Small intestine (tissue), 16 donors: ENCODE measurements at places on chromosomes 3 and 15. TPM values are rescaled to one million over a fixed set of nuclear protein-coding genes. Genes with fewer than 3 reads are reported as not detected.

- no peak overlapping the region for H3K27ac ChIP-seq
- no peaks in the 10 kb centered on the region for H3K4me1 ChIP-seq
- no peaks in the 10 kb centered on the region for H3K36me3 ChIP-seq
- H3K4me3 ChIP-seq: no peak overlapping the region
- peak; percentile 42 for DNase-seq
These were observed 138.5 kb upstream of the HES1 start for GRCh38 chr3:193997228-193998122.

- no peak overlapping the region for H3K27ac ChIP-seq
- H3K36me3 ChIP-seq: no peaks in the 10 kb centered on the region
- no peak for DNase-seq
- H3K4me3 ChIP-seq: no peak overlapping the region
- H3K27me3 ChIP-seq: no peaks in the 10 kb centered on the region
These were observed 134.0 kb downstream of the PGPEP1L start for GRCh38 chr15:98873441-98874218.

DNA sequence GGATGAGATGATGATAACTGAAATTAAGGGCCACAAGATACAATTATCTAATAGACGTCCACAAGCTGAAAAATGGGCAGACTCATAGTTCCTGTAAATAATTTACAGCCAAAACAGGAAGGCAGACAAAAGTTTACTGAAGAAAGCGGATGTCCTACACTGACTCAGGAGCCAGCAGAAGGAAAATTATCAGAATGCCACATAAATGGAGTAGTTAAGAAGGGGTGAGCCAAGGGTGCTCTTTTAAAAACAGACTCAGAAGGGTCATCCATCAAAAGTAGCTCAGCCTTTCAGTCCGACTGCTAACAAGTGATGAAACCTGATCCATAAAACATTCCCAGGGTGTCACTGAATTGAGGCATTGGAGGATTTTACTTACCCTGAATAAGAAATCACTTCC is 39.8 kb downstream of the TUSC7 start:
- no peak for DNase-seq
- no peak overlapping the region for H3K27ac ChIP-seq
- no peak overlapping the region for H3K4me3 ChIP-seq
- no peaks in the 10 kb centered on the region for H3K36me3 ChIP-seq

CILP gene
- polyA plus RNA-seq: 0.81 TPM

DNA sequence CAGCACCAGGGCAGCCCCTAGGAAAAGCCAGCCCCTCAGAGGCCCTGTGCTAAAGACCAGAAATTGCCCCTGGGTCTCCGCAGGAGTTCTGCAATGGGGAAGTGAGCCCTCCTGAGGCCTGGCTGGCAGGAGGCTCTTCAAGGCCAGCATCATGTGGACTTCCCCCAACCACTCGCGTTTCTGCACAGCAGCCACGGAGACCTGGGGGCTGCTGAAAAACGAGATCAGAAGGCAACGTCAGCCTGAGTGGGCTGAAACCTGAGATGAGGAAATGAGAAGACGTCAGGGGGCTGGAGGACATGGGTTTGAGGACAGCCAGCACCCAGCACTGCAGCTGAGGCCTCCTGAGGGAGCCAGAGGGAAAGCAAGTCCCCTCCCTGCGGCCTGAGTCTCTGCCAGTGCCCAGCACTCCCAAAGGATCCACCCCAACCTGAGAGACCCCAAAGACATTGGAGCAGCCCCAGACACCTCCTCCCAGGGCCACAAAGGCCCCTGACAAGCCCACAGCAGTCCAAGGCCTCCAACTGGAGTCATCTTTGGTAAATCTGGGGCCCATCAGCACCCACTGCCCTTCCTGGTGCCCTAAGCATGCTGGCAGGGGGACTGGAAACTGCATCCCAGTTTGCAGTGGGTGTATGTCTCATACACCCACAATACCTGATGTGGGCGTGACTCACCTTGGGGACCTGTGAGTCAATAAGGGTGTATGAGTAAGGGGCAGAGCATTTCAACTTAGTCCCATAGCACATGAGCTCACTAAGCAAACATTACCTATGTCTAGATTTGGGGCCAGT is 29.2 kb upstream of the CYP11A1 start:
- DNase-seq: no peak
- H3K4me1 ChIP-seq: no peaks in the 10 kb centered on the region
- H3K4me3 ChIP-seq: no peak overlapping the region
- H3K36me3 ChIP-seq: no peaks in the 10 kb centered on the region
- H3K27ac ChIP-seq: no peak overlapping the region

DNA sequence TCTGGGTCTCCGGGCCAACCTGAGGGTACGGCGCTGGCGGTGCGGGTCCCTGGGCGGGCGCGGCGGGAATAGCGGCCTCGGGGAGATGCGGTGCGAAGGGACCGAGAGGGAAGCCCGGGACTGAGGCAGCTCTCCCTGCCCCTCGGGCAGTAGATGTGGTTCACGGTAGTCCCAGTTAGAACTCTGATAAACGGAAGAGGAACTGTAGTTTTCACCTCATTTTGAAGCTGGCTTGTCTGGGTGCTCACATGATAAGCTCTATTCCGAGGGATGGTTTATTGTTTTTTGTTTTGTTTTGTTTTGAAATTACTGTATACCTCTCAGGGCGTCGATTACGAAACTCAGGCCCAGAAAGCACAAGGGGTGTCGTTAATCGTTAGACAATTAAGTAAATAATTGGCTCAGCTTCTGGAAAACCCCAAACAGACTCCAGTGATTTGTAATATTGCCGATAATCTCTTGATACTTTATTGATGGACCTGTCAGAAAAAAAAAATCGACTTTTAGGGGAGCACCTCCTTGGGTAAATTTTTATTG is 413 bp downstream of the NUSAP1 start:
- DNase-seq: no peak
- H3K4me1 ChIP-seq: no peaks in the 10 kb centered on the region
- peak overlapping the region; percentile 85 for H3K27ac ChIP-seq
- H3K27me3 ChIP-seq: no peaks in the 10 kb centered on the region
- H3K36me3 ChIP-seq: peaks cover 6% of the 10 kb centered on the region

P2RY13 gene
- 0.63 TPM for polyA plus RNA-seq

- no peaks in the 10 kb centered on the region for H3K36me3 ChIP-seq
- no peak for DNase-seq
- no peaks in the 10 kb centered on the region for H3K4me1 ChIP-seq
- no peaks in the 10 kb centered on the region for H3K27me3 ChIP-seq
- no peak overlapping the region for H3K27ac ChIP-seq
These were observed 82.1 kb downstream of the LINGO1 start for GRCh38 chr15:77550301-77551251.

GRCh38 chr15:59354417-59355031 is 18.1 kb downstream of the MYO1E start:
- no peaks in the 10 kb centered on the region for H3K27me3 ChIP-seq
- H3K4me3 ChIP-seq: no peak overlapping the region
- peaks cover 4% of the 10 kb centered on the region for H3K4me1 ChIP-seq
- no peaks in the 10 kb centered on the region for H3K36me3 ChIP-seq
- DNase-seq: no peak

DNA sequence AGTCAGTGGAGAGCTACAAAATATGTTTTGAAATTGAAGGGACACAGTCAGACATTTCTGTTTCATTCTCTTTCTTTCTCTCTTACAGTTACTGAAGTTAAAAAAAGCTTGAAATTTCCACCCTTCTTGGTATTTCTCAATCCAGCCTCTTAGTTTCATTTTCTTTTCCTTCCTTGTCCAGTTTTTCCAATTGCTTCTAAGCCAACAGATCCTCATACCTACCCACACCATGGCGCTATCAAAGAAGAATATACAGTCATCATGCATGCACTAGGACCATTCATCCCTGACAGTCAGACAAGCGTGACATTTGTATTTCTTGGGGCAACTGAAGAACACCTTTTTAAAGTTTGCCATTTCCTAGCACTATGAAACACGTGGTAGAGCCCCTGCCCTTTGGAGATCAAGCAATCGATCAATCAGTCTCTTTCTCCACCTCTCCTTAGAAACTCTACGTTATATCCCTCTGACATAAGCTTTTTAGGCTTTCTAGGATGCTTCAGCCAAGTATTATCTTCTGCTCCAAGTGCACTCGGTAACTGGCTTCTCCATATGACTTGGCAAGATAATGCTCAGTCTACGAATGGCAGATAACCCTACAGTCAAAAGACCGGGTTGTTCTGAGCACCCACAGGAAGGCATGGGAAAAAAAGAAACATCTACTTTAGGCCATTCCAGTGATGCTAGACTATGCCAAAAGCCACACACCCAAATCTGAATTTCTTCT is 65.4 kb downstream of the FBN1 start:
- no peak for DNase-seq
- H3K27me3 ChIP-seq: no peaks in the 10 kb centered on the region
- no peaks in the 10 kb centered on the region for H3K4me1 ChIP-seq
- H3K27ac ChIP-seq: no peak overlapping the region
- H3K36me3 ChIP-seq: no peaks in the 10 kb centered on the region

GRCh38 chr15:65530318-65531111 is at the start of gene HACD3:
TSS of gene HACD3 (plus strand) at chr15:65530463. CDS start at chr15:65530632, 169 bp downstream.
- DNase-seq: peak; percentile 84
- H3K27ac ChIP-seq: peak within 1 kb of the TSS; percentile 85
- peak within 1 kb of the TSS; percentile 55 for H3K4me3 ChIP-seq
- H3K36me3 ChIP-seq: peaks cover under 1% of the 10 kb centered on the region
- H3K4me1 ChIP-seq: peaks cover 8% of the 10 kb centered on the region

SEMA6D gene
- 28.4 TPM for polyA plus RNA-seq

DNA sequence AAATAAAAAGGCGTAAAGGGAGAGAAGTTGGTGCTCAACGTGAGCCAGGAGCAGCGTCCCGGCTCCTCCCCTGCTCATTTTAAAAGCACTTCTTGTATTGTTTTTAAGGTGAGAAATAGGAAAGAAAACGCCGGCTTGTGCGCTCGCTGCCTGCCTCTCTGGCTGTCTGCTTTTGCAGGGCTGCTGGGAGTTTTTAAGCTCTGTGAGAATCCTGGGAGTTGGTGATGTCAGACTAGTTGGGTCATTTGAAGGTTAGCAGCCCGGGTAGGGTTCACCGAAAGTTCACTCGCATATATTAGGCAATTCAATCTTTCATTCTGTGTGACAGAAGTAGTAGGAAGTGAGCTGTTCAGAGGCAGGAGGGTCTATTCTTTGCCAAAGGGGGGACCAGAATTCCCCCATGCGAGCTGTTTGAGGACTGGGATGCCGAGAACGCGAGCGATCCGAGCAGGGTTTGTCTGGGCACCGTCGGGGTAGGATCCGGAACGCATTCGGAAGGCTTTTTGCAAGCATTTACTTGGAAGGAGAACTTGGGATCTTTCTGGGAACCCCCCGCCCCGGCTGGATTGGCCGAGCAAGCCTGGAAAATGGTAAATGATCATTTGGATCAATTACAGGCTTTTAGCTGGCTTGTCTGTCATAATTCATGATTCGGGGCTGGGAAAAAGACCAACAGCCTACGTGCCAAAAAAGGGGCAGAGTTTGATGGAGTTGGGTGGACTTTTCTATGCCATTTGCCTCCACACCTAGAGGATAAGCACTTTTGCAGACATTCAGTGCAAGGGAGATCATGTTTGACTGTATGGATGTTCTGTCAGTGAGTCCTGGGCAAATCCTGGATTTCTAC is at the start of gene RARB:
Gene RARB (plus strand): TSS at position 322 of the 847 bp plus-strand sequence. CDS start 469 bp downstream, at position 791.
- no peaks in the 10 kb centered on the region for H3K36me3 ChIP-seq
- H3K27me3 ChIP-seq: no peaks in the 10 kb centered on the region
- no peak within 1 kb of the TSS for H3K4me3 ChIP-seq
- H3K27ac ChIP-seq: no peak within 1 kb of the TSS
- DNase-seq: peak; percentile 69
- peaks cover 40% of the 10 kb centered on the region for H3K4me1 ChIP-seq

DNA sequence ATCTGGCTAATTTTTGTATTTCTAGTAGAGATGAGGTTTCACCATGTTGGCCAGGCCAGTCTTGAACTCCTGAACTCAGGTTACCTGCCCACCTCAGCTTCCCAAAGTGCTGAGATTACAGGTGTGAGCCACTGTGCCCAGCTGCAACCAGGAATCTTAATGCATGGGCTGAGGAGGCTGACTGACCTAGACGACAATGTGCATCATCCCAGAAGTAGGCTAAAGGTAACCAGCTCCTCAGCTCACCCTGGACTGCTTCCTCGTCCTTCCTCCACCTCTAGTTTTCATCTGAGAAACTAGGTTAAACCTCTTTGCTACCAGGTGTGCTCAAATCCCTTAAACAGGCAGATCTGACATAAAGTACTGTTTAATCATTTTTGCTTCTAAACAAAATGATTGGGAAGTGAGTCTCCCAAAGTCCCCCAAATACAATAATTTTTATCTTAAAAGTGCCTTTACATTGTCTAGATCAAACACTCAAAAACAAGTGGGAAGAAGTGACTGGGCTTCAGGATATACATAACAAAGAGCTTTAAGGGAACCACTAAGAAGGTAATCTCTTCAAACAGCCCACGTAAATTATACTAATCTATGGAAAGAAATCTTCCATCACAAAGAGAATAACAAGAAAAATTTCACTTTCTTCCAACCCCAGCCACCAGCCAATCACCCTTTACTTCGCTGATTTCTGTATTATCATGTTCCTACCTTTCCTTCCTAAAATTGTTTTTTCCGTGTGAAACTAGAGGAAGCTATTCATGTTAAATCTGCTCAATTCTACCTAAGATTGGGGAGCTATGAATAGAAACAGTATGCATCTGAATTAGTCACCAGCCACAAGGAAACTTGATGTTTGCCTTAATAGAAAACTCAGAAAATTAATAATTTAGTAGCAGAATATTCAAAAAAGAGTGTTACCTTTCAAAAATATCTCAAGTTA is 34.7 kb downstream of the IGF2BP2 start:
- H3K27ac ChIP-seq: no peak overlapping the region
- no peak overlapping the region for H3K4me3 ChIP-seq
- no peaks in the 10 kb centered on the region for H3K27me3 ChIP-seq
- H3K4me1 ChIP-seq: no peaks in the 10 kb centered on the region
